ENCODE measurements at places on chromosomes 5 and 9.

- DNase-seq = no peak
Measured at GRCh38 chr9:79134654-79135053, 437.1 kb upstream of the TLE4 start.

GRCh38 chr9:114369216-114370130 lies 18.3 kb downstream of the AKNA start:
- DNase-seq = no peak

DNA sequence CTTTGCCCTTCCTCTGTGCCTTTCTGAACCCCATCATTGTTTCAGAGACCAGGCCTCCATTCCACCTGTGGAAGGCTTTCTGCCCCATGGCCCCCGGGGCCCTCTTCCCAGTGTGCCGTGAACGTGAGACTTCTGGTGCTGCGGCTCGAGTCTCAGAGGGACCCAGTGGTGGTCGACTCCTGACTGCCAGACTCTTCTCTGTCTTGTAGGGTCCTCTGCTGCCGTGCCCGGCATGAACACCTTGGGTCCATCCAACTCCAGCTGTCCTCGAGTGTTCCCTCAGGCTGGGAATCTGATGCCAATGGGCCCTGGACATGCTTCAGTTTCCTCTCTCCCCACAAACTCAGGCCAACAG lies 20.1 kb upstream of the LTC4S start:
- DNase-seq = no peak

DNA sequence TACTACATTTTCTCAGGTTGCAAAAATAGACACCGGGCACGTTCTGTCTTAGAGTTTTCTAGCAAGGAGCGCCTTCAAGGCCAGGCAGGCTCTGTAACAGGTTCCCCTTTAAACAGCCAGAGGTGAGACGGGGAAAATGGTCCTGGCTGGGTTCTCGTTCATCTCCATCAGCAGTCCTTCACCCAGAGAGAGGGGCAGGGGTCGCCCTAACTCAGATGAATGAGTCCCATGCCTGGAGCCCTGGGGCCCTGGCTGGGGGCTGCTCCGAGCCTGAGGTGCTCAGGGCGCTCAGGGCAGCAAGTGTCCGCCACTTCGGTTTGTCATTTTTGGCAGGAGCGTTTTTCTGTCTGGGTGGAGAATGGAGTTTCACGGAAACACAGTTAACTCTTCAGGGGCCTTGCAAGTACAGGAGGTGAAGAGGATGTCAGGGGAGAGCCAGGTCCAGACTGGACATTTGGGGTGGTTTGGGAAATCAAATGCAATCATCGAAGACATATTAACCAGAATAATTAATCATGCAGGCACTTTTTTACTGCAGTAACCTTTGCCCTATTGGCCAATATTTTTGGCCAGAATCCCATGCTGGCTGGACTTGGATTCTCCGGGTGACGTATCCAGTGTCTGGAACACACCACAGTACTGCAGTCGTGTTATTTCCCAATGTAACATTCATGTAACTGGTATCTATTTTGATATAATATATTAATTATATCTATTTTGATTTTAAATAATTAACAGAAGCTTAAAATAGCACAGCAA lies 2.9 kb downstream of the NTNG2 start:
- no peak for DNase-seq

GRCh38 chr9:14007190-14007769 lies 306.7 kb downstream of the NFIB start:
- DNase-seq = no peak

DNA sequence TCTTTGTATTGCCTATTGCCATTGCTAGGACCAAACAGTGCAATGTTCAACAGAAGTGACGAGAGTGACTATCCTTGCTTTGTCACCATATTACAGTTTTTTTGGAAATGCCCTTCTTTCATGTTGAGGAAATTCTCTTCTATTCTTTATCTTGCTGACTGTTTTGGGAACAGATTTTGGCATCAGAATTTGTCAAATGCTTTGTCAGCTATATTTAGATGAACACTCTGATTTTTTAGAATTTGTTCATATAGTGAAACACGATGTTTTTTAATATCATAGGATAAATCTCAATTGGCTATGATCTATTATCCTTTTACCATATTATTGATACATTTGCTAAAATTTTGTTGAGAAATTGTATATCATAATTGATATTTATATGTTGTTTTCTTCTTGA lies 31.4 kb downstream of the FBN2 start:
- DNase-seq = no peak

DNA sequence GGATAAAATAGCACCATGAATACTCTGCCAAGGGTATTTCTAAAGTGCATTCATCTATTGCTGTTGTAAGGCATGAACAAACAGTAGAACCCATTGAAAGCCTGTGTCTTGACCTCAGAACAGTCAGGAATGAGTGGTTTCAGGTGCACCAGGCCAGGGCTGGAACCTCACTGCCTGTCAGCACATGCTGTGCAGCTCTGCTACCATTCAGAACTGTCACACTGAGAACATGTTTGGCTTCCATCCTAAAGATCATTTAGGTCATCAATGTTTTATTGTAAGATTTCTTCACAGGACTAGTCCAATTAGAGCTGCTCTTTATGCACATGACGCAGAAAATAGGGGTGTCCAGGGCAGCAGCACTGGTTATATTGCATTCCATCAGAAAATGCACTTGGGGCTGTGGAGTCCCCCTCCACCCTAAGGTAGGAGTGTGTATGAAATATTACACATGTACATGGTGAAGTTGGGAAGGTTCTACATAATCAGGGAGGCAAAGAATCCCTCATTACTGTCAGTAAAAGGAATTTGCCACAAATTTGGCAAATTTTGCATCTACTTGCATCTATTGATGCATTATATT lies 408.0 kb downstream of the CTNND2 start:
- DNase-seq = no peak

DNA sequence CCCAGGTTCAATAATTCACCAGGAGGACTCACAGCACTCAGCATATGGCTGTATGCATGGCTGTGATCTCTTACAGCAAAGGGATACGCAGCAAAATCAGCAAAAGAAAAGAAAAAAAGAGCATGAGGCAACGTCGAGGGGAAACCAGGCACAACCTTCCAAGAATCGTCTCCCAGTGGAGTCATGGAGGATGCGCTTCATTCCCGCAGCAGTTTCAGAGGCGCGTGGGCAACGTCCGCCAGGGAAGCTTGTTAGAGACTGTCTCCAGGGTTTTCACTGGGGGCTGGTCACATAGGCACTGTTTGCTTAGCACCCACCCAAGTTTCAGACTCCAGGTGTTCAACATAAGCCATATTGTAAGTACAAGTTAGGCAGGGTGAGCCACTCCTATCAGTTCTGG lies 44.6 kb downstream of the NSG2 start:
- no peak for DNase-seq

GRCh38 chr9:121734465-121734864 lies 83.0 kb downstream of the DAB2IP start:
- DNase-seq = no peak

DNA sequence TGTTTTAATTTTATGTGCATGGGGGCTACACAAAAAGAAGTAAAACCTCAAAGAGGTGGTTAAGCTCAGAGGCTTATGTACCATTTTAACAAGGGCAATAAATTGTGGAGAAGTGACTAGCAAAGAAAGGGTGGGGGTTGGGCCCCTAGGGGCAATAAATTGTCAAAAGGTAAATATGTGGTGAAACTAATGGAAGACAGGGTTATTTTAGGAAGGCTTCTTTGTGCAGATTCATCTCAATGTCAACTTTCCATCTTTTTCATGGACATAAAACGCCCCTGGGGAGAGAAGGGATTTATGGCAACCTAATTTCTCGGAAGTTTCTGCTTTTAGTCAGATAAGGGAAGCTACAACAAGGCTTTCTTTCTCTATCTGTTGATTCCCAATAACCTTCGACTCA lies 42.5 kb upstream of the GOLM1 start:
- no peak for DNase-seq

DNA sequence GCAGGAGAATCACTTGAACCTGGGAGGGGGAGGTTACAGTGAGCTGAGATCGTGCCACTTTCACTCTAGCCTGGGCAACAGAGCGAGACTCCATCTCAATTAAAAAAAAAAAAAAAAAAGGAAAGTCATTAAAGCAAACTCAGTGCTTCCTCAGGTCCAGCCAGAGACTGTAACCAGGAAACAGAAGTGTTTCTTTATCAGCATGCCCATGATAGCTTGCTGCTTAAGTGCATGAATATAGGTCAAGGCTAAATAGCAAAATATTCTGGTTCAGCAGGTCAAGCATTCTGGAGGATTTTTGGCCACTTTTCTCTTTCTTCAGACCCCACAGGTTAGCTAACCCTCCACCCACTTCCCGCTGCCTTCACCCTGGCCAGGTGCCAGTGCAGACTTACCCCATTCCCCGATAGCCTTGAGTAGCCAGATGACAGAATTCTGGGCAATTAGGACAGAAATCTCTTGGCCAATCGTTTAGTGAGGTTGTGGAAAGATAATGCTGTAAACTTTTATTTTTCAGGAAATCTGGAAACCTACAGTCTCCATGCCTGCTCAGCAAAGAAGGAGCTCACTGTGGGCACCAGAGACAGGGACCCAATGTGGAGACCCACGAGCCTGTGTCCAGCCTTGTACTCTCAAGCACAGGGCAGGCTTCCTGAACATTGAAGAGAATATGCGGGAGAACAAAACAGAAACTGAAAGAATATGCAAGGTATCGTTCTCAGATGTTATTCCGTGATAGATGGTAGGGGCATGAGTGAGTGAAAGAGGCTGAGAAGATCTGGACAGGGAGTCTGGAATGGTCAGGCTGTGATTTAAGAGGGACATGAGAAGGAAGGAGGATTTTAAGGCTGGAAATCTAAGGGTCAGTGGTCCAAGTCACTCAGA lies 4.2 kb upstream of the UGT3A2 start:
- DNase-seq = no peak

- no peak for DNase-seq
Measured at GRCh38 chr9:96080364-96080763, 204.9 kb downstream of the ERCC6L2 start.

DNA sequence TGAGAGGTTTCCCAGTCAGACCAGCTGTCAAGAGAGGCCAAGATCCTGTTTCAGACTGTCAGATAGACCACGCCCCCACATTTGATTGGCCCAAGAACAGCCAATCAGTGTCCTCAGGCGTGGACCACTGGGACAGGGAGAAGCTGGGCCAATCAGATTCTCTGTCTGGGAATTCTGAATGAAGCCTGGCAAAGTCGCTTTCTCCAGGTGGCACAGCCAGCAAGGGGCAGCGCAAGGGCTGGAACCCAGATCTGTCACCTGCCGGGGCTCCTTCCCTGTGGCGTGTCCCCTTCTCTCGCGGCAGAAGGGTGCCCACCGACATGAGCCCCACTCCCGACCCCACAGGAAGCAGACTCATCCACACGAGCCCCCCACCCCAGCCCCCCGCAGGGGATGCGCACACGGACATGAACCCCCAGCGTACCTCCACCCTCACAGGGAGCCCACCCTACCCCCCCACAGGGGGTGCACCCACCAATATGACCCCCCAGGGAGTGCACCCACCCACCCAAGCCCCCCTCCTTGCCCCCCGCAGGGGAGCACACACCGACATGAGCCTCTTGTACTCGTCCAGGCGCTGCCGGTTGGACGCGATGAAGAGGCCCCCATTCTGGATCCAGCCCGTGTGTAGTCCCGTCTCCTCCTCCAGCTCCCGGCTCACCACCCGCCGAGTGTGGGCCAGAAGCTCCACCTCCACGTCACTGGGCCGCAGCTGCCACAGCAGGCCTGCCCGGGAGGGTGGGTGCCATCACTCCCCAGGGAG lies 6.1 kb downstream of the SARDH start:
- no peak for DNase-seq

GRCh38 chr5:93883459-93883858 lies 142.1 kb upstream of the POU5F2 start:
- DNase-seq = no peak

GRCh38 chr5:17400724-17401469 lies 97.1 kb upstream of the TAF11L2 start:
- no peak for DNase-seq

GRCh38 chr9:75463871-75464270 lies 375.6 kb downstream of the OSTF1 start:
- no peak for DNase-seq

GRCh38 chr9:72313507-72313906 lies 51.5 kb downstream of the ZFAND5 start:
- no peak for DNase-seq

DNA sequence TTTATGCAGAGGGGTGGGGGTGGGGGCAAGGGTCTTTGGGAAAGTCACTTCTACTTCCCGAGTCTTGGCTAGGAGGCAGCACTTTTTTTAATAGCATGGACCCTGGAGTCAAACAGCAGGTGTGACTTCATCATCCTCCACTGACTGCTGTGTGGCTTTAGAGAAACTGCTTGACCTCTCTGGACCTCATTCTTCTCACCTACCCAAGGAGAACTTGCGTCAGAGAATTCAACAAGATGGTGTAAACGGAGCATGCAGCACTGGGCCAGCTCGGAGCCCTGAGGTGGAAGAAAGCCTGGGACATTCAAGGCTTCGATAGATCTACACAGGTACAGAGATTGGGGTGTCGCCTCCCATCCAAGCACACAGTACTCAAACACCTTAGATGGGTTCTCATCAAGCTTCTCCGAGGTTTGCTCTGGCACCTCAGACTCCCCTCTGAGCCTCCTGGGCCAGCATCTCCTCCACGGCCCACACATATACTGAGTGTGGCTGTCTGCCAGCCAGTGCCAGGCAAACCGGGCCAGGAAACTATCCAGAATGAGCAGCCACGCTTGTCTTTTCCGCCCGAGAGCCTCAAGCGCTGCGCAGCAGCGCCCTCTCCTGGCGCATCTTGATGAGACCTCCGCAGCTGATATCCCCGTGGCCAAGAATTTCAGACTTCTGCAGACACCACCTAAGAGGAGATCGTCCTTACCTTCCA lies 4.6 kb upstream of the SLC25A48 start:
- peak; percentile 10 for DNase-seq

GRCh38 chr5:118981783-118982182 lies 6.6 kb downstream of the DTWD2 start:
- DNase-seq = no peak

- no peak for DNase-seq
Measured at GRCh38 chr5:150024346-150024984, 23.9 kb downstream of the HMGXB3 start.

DNA sequence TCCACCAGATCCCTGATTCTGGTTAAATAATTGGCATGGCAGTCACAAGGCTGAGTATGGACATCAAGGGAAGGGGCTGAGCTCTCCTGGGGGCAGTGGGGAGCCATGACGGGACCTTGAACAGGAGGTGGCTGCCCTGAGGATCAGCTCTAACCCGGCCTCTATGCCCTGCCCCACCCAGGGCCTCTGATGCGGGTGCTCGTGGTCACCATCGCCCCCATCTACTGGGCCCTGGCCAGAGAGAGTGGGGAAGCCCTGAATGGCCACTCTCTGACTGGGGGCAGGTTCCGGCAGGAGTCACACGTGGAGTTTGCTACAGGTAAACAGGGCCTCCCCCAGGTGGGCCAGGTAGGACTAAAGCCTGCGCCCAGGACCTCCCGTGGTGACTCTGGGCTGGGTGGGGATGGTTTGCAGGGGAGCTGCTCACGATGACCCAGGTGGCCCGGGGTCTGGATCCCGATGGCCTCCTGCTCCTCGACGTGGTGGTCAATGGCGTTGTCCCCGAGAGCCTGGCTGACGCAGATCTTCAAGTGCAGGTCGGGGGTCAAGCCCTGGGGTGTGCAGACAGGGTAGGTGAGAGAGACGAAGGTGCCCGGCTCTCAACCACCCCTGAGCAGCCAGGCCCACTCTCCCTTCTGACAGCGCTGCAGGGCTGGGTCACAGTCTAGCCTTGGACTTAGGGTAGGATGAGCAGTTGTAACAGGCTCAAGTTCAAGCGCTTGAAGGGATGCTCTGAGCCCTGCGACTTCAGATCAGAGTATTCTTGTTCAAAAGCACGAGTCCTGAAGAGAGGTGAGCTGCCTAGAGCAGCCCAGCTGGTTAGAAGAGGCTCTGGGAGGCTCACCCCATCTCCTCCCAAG lies 19.9 kb upstream of the ASS1 start:
- DNase-seq = no peak

GRCh38 chr9:75699625-75700251 lies 190.7 kb upstream of the PCSK5 start:
- DNase-seq = no peak

Data from stimulated activated CD4-positive, alpha-beta T cell treated with anti-CD3 and anti-CD28 coated beads, Interleukin-4, amount 100 ng/mL, for 1 hour (primary cell).